NCI-H774 (cell line): ENCODE measurements at places on chromosomes 16 and 17.

- DNase-seq = no peak
Observed at GRCh38 chr16:82630219-82630618, 3.5 kb downstream of the CDH13 start.

DNA sequence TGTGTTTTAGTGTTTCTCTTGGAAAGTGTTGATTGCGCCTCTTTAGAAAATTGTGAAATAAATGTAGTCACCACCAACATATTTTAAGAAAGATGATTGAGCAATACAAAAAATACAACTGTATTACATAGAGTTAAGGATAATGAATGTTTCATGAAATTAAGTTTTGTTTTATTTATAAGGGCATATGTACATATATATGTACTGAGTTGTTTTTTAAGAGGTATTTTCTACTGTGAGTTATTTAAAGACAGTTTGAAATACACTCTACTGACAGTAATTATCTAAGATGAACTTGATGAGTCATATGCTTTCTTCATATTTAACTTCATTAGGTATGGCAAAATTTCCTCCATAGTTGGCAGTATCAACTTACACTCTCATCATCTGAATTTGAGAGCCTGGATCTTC is 411.7 kb downstream of the HS3ST3B1 start:
- no peak for DNase-seq

GRCh38 chr16:30519120-30520049 is 7.0 kb downstream of the ZNF768 start:
- no peak for DNase-seq

DNA sequence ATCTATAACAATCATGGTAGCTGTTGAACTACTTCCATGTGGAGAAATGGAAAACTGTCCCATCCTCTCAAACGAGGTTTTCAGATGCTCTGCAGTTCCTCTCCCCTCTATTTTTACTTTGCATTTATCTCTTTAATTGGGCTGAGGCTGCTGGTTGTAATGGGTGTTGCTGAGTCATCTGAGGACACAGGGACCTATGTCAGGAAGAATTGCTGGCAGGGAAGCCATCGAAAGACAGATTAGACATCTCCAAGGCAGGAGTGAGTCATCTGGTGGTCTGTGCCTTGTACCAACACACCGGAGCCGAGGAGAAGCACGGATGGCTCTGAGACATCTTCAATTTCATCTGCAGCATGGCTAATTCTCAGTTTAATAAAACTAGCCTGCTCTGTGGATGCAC is 394.5 kb downstream of the GRIN2A start:
- no peak for DNase-seq

- DNase-seq = no peak
Observed at GRCh38 chr17:17758941-17759563, 77.7 kb downstream of the SREBF1 start.

GRCh38 chr16:84315422-84315821 is 20.7 kb downstream of the WFDC1 start:
- no peak for DNase-seq

DNA sequence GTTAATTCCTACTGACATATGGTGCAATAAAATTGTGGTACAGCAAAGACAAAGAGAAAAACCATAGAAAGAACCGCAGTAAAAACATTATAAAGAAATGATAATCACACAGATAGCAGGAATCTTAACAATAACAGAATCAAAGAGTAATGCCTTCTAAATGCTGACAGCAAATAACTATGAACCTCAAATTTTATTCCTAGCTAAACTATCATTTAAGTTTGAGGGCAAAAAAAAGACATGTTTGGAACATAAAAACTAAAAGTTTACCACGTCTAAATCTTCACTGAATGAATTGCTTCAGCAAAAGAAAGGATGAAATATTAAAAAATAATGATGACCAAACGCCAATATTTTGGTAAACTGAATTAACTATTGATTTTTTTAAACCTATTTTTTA is 135.8 kb downstream of the CPPED1 start:
- DNase-seq = no peak

- no peak for DNase-seq
Observed at GRCh38 chr16:77569406-77569805, 134.6 kb upstream of the ADAMTS18 start.

DNA sequence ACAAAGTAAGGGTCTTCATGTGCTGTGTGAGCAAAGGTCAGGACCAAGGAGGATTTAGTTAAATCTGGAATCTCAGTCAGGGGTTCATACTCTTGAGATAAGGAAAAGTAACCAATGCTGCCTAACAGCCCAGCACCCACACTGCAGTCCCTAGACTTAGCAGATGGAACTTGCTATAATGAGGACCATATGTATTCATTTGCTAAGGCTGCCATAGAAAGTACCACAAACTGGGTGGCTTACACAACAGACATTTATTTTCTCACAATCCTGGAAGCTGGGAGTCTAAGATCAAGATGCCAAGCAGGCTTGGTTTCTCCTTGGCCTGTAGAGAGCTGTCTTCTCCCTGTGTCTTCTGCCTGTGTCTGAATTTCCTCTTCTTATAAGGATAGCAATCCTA is 20.8 kb downstream of the ZP2 start:
- no peak for DNase-seq

DNA sequence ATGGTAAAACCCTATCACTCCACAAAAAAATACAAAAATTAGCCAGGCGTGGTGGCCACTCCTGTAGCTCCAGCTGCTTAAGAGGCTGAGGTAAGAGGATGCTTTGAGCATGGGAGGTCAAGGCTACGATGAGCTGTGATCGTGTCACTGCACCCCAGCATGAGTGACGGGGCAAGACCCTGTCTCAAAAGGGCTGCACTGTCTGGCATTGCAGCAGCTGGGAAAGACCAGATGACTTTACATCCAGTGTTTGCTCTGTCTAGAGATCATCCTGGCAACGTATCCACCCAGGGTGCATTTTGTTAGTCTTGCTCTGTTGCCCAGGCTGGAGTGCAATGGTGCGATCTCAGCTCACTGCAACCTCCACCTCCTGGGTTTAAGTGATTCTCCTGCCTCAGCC is 52.0 kb downstream of the MRM3 start:
- no peak for DNase-seq

DNA sequence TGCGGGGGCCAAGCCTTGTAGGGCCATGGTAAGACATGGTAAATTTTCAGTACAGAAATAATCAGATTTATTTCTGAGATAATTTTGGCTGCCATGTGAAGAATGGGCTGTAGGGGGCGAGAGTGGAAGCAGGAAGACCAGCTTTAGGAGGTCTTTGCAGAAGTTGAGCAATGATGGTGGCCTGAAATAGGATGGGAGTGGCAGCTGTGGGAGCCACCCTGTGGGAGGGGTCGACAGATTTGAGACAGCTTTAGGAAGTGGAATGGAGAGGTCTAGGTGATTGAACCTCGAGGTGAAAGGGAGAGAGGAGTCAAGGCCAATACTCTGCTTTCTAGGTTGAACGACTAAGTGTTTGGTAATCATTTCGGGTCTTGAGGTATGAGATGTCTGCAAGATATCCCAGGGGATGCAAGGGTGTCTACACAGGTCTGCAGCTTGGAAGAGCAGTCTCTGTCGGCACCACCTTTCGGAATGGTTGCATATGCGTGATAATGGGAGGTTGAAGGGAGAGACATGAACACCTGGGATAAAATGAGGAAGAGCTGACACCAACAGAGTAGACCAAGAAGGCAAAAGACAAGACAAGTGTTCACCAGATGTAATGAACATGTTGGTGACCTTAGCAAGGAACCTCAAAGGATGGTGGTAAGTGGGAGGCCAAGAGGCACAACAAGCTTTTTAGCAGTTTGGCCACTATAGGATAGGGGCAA is 4.2 kb upstream of the ATXN7L3 start:
- DNase-seq = peak; percentile 33

GRCh38 chr16:56363181-56363716 is 62.1 kb downstream of the AMFR start:
- no peak for DNase-seq

DNA sequence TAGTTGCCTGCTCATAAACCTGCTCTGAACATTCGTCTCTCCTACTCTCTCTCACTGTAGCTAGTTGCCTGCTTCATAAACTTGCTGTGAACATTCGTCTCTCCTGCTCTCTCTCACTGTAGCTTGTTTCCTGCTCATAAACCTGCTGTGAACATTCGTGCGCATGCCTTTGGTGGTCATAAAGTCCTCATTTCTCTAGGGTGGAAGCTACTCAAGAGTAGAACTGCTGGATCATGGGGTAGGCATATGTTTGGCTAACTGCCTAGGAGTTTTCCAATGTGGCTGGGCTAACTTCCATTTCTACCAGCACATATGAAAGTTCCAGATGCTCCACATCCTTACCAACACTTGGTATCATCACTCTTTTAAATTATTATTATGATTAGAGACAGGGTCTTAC is 174.6 kb upstream of the RPH3AL start:
- DNase-seq = no peak

- no peak for DNase-seq
Observed at GRCh38 chr17:16428098-16428882, 12.9 kb downstream of the TRPV2 start.

DNA sequence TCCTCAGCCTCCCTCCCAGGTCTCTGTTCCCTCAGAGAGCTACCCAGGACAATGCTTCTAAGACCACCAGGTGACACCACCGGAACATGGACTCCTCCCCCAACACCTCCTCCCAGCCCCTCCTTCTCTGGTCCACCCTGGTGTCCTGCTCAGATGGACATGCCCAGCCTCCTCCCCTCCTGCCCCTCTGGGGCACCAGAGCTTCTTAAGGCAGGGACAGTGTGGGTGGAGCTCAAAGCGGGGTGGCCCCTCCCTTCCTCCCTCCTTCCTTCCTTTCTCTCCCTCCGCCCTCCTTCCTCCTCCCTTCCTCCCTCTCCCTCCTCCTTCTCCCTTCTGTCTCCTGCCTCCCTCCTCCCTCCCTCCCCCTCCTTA is 22.7 kb downstream of the TRPV3 start:
- DNase-seq = no peak

- no peak for DNase-seq
Observed at GRCh38 chr16:11596572-11597226, 10.0 kb upstream of the LITAF start.

DNA sequence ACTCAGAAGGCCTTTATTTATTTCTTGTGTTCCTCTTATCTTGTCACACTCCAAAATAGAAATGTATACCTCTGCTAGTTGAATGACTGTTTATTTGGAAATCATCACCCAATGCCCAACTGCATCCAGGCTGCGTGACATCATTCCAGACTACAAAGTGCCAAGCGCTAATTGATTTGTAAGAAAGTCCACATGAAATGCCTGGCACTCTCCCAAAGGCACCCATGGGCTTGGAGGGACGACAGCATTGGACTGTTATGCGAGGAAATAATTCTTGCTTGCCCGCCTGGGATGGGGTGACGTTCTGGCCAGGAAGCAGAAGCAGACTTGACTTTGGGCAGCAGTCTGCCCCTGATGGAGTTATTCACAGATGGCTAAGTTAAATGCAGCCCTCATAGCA is 165.9 kb downstream of the CDH13 start:
- no peak for DNase-seq

GRCh38 chr16:12171206-12171605 is 194.7 kb downstream of the SNX29 start:
- no peak for DNase-seq

DNA sequence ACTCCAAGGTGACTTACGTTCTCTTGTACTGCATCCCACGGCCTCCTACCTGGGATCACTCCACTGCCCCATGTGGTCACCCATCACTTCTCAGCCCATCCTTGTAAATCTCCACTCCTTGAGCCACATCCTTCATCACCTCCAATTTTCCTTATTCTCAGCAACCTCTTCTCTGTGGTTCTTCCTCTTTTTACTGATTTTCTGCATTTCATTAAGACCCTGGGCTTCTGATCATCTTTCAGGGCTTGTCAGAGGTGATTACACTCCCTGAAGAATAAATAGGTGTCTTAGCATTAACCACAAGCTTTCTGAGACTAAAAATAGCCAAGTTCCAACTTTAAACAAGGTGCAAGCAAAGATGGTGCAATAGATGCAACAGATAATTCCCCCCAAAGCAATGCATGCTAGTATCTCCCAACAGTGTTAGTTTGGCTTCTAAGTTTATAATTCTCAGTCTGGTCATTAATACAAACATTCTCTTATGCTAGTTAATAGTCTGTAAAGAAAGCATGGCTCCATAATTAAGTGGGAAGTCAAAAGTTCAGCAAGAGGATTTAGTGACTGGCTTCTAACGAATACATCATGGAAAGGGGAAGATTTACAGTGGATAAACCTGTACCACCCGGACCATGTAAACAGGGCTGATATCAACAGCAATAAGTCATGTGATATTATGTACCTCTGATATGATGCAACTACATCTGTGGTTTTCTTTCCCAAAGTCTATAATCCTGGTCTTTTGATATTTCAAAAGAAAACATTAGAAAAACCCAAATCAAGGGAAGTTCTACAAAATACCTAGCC is 47.4 kb upstream of the FOXJ1 start:
- DNase-seq = no peak

DNA sequence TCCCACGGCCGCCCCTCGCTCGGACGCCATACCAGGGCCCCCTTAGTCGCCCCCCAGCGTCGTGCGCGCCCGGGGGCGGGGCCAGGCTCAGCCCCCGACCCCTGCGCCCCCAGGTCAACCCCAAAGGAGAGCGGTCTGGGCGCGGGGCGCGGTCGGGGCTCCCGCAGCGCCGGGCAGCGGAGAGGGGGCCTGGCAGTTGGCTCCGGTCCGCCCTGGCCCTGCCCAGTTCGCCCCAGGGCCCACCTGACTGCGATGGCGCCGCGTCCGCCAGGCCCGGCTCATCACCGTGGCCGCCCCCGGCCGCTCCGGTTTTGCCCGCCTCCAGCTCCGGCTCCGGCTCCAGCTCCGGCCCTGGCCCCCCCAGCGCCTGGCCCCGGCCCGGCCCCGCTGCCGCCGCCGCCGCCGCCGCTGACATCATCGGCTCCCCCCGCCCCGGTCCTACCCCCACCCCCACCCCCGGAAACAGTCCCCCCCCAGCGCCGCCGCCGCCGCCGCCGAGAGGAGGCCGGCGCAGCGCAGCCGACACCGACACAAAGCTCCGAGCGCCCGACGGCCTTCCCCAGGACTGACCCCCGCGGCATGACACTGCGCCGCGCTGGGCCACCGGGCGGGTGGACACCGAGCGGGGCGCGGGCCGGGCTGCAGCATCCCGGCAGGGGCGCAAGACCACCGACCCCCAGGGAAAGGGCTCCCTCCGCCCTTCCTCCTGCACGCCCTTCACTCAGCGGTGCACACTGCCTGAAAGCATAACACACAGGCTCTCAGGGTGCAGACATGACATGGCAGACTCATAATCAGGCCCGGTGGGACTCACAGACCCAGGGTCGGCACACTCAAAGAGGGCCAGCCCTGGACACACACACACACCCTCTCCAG is at the start of gene ZBTB4:
Gene ZBTB4 (minus strand): TSS at position 419 of the 876 bp plus-strand sequence. CDS start 12,830 bp downstream, outside the sequence.
- DNase-seq = peak; percentile 1

DNA sequence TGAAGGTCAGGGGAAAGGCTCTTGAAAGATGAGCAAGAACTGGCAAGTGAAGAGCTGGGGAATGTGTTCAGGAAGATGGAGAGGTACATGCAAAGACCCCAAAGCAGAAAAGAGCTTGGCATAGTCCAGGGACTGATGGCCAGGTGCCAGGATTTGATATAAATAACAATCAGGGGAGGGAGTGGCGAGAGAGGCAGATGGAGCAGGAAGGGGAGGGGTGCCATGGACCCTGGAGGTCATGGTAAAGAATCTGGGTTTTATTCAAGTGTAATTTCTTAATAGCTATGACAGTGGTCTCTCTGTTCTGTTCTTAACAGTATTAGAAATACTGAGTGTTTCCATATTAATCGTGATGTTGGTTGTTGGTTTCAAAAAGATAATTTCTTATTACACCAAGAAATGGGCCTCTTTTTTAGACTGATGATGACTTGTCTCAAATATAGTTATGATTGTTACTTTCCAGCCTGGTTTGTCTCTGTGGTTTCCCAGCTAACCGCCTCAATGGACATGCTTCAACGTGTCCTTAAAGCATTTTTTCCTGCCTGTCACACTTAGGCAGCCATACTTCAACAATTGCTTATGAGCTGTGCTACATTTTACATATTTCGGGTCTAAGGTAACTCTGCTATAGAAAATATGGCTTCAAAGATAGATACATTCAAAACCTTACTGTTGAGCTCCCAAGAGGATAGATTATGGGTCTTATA is 49.4 kb downstream of the MYH10 start:
- DNase-seq = no peak
